Fibroblast of skin of right biceps (primary cell): ENCODE measurements at places on chromosomes 2 and 18.

- DNase-seq: no peak
These were observed 94.0 kb downstream of the C1QL2 start for GRCh38 chr2:119064567-119064966.

- DNase-seq: peak; percentile 36
These were observed 37.5 kb downstream of the SLC4A3 start for GRCh38 chr2:219664944-219665343.

- no peak for DNase-seq
These were observed 3.2 kb downstream of the UPP2 start for GRCh38 chr2:158104903-158105302.

- no peak for DNase-seq
These were observed 414.3 kb downstream of the MEIS1 start for GRCh38 chr2:66849153-66849755.

GRCh38 chr2:38254796-38255195 is 122.3 kb downstream of the ATL2 start:
- DNase-seq: no peak

- peak; percentile 36 for DNase-seq
These were observed 97.4 kb upstream of the UPP2 start for GRCh38 chr2:158004126-158004764.

GRCh38 chr2:205364261-205364660 is 318.0 kb upstream of the NRP2 start:
- DNase-seq: no peak

GRCh38 chr18:74874351-74874750 is 276.7 kb downstream of the ZNF407 start:
- DNase-seq: no peak

DNA sequence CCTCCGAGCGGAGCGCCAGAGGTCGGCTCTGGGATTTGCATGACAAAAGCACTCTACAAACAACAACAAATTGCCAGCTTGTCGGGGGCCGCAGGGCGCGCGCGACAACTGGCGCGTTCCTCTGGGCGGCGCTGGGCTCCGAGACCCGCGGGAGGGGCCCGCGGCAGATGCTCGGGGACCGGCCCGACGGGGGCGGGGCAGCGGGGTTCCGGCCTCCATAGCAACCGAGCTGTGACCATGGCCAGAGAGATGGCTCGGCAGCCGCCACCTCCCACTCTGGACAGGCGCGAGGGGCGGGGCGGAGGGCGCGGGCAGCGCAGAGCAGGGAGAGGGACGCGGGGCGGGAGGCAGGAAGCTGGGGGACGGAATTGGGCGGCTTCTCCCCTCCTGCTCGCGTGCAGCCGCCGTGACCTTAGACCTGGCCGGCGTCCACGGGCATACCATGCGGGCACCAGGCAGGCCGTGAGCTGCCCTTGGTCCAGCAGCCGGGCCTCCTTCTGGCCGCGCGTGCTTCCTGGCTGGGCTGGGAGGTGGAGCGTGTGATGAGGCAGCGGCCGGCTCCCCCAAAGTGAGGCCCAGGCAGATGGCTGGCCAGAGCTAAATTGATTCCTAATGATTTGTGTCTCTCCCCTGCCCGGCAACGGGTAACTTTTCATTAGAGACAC is 171.5 kb downstream of the CELF4 start:
- DNase-seq: peak; percentile 39
